ENCODE measurements at places on chromosomes 16 and 17. TPM values are rescaled to one million over a fixed set of nuclear protein-coding genes. Genes with fewer than 3 reads are reported as not detected.

The LAT gene
- total RNA-seq, result 12.4 TPM

The KREMEN2 gene
- 16.2 TPM for total RNA-seq

The SMIM5 gene
- total RNA-seq, result 0.31 TPM

DNA sequence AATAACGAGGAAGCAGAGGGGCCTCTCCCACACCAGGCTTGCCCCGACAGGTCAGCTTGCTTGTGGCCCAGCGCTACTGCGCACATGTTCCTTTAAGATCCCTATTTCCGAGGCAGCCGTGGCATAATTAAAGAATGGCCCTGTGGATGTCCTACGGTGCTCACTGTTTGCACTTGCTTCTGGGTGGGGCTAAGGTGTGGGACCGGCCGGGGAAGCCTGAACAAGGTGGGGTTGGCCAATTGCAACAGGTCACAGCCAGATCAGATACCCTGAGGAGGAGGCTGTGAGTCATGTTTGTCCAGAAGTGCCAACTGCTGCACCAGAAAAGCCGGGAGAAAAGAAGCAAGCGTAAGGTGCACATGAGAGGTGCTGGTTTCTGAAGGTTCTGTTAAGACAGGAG is 158.5 kb upstream of the CACNG5 start:
- peaks cover 63% of the 10 kb centered on the region for H3K4me1 ChIP-seq
- H3K27ac ChIP-seq, result peak overlapping the region; percentile 48
- peak overlapping the region; percentile 44 for H3K4me3 ChIP-seq
- H3K27me3 ChIP-seq, result no peaks in the 10 kb centered on the region
- DNase-seq, result peak; percentile 89

- no peaks in the 10 kb centered on the region for H3K36me3 ChIP-seq
- peak overlapping the region; percentile 90 for H3K27ac ChIP-seq
- H3K4me3 ChIP-seq, result peak overlapping the region; percentile 41
- no peaks in the 10 kb centered on the region for H3K27me3 ChIP-seq
- DNase-seq, result no peak
- H3K4me1 ChIP-seq, result peaks cover 37% of the 10 kb centered on the region
These were observed 42.4 kb upstream of the MRPS23 start for GRCh38 chr17:57892146-57892819.

DNA sequence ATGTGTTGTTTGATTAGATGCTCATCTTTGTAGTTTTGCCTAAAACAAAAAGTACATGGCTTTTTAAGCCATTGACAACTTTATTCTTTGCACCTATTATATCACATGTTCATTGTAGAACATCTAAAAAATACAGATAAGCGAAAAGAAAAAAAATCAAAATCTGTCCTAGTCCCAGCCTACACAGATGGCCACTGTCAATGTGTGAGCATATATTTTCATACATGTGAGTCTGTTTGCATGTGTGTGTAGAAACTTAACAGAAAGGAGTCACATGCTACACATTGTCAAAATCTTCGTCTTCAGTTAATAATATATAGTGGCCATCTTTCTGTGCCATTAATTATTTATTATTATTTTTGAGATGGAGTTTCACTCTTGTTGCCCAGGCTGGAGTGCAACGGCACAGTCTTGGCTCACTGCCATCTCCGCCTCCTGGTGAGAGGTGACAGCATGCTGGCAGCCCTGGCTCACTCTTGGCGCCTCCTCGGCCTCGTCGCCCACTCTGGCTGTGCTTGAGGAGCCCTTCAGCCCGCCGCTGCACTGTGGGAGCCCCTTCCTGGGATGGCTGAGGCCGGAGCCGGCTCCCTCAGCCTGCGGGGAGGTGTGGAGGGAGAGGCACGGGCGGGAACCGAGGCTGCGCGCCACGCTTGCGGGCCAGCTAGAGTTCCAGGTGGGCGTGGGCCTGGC is 68.5 kb upstream of the AMZ2 start:
- DNase-seq, result no peak
- H3K36me3 ChIP-seq, result no peaks in the 10 kb centered on the region
- no peak overlapping the region for H3K4me3 ChIP-seq
- H3K27me3 ChIP-seq, result no peaks in the 10 kb centered on the region

DNA sequence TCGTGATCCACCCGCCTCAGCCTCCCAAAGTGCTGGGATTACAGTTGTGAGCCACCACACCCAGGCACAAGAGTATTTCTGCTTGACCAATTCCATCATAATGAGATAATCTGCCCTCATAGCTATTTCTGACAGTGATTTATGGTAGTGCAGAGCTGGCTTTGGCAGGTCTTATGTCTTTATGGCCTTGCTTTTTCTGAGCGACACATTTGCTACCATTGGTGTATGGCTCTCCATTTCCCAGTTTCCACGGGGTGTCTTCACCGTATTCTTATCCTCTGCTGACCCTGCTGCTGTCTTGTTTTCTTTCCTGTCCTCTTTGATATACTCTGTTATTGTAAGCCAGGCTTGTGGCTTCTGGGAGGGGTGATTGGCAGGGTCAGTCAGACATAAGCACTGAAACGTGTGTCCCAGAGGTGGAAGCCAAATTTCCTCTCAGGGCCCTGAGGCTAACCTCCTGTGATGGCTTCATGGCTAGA is 161.1 kb upstream of the TBX2 start:
- DNase-seq, result no peak
- H3K36me3 ChIP-seq, result no peaks in the 10 kb centered on the region
- no peak overlapping the region for H3K4me3 ChIP-seq
- H3K27me3 ChIP-seq, result no peaks in the 10 kb centered on the region

- H3K4me3 ChIP-seq, result no peak overlapping the region
- DNase-seq, result peak; percentile 27
- H3K27me3 ChIP-seq, result no peaks in the 10 kb centered on the region
- no peak overlapping the region for H3K27ac ChIP-seq
These were observed 3.4 kb upstream of the HEXD start for GRCh38 chr17:82414548-82415281.

GRCh38 chr16:1272453-1273198 is 16.8 kb downstream of the TPSD1 start:
- H3K27ac ChIP-seq, result no peak overlapping the region
- H3K27me3 ChIP-seq, result peaks cover 31% of the 10 kb centered on the region
- no peaks in the 10 kb centered on the region for H3K4me1 ChIP-seq
- no peak overlapping the region for H3K4me3 ChIP-seq

All from PC-9 (cell line).